ENCODE measurements at places on chromosomes 2 and 18. TPM values are rescaled to one million over a fixed set of nuclear protein-coding genes. Genes with fewer than 3 reads are reported as not detected.

GRCh38 chr2:126783341-126783740 lies 115.3 kb upstream of the TEX51 start:
- no peak for DNase-seq

DNA sequence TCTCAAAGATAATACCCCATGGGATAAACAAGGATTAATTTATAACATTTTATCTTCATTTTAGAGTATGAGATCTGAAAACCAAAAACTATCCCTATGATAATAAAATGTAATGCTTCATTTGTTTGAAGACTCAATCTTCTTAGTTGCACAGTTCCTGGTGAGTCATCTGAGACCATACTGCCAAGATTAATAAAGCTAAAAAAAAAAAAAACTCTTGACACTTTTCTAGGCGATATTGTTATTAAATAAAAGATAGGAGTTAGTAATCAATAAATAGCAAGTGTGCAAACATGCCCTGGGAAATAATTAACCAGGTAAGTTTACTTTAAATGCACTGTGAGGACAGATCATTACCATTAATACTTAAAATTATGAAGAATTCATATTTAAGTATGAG lies 83.9 kb downstream of the RPE start:
- no peak for DNase-seq

GRCh38 chr2:212536817-212537725 lies 1.5 kb downstream of the ERBB4 start:
- DNase-seq = peak; percentile 51

MFSD2B gene
- not detected for total RNA-seq
